ENCODE measurements at places on chromosomes 12 and 14.

DNA sequence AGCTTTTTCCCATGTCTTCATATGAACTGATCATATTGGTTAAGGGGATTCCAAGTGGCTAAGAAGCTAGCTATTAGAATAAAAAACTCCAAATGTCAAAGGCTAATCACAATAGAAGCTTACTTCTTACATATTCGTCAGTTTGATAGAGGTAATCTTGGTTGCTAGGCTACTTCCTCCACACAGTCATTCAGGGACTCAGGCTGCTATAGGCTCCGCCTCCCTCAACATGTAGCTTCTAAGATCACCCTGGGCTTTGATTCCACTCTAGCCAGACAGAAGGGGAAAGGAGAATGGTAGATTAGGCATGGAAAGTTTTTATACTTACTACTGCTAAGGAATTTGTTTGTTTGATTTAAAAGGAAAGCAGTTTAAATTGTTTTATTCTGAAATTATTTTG, 207.9 kb downstream of the EFCAB11 start:
- DNase-seq = no peak

GRCh38 chr14:63862163-63862562, 9.4 kb downstream of the SYNE2 start:
- no peak for DNase-seq

GRCh38 chr14:68584786-68585185, 208.1 kb downstream of the ZFP36L1 start:
- no peak for DNase-seq

GRCh38 chr14:35161231-35161630, 38.9 kb downstream of the PRORP start:
- DNase-seq = no peak

- no peak for DNase-seq
These were observed 746.0 kb downstream of the VRK1 start for GRCh38 chr14:97543221-97543620.

DNA sequence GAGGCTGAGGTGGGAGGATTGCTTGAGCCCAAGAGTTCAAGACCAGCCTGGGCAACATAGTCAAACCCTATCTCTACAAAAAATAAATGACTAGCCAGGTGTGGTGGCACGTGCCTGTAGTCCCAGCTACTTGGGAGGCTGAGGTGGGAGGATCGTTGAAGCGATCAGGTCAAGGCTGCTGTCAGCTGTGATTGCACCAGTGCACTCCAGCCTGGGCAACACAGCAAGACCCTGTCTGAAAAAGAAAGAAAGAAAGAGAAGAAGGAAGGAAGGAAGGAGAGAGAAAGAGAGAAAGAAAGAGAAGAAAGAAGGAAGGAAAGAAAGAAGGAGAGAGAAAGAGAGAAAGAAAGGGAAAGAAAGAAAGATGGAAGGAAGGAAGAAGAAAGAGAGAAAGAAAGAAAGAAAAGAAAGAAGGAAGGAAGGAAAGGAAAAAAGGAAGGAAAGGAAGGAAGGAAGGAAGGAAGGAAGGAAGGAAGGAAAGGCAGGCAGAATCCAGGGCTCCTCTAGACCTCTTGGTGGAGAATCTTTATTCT, 71.5 kb upstream of the FBRSL1 start:
- DNase-seq = no peak

DNA sequence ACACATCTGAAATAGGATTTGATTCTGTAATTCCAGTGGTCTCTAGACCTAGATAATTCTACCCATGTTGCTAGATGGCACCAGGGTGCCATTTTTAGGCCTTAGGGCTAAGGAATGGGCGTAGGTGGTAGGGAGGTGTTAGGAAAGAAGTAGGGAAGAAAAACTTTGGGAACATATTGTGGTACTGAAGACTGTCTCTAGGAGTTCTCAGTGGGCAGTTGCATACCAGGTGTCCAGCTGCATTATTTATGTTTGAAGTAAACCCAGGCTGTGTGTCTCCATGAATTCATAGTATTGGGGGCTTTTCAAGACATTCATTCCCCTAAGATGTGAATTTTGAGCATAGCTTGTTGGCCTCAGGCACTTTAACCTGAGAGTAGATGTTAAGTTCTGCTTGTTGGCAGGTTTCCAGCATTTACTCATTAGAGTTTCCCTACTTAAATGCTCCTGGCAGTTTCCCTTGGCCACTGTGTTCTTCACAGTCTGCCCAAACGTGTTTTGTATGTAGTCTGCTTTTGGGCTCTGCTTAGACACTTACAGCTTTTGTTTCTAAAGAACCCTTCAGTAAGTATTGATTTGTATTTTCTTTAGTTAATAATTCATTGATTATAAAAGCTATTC, 31.5 kb upstream of the CCT2 start:
- no peak for DNase-seq

DNA sequence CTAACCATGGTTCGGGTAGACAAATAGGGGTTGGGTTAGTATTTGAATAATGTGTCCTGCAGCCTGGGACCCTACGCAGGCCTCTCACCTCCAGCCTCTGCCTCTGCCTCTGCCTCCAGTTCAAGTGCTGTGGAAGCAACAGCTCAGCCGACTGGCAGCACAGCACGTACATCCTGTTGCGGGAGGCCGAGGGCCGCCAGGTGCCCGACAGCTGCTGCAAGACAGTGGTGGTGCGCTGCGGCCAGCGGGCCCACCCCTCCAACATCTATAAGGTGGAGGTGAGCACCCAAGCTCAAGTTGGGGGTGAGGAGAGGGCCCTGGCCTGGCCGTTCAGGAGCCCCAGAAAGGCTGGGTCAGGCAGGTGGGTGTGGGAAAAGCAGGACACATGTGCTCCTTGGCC, 55.9 kb downstream of the TSPAN11 start:
- no peak for DNase-seq

DNA sequence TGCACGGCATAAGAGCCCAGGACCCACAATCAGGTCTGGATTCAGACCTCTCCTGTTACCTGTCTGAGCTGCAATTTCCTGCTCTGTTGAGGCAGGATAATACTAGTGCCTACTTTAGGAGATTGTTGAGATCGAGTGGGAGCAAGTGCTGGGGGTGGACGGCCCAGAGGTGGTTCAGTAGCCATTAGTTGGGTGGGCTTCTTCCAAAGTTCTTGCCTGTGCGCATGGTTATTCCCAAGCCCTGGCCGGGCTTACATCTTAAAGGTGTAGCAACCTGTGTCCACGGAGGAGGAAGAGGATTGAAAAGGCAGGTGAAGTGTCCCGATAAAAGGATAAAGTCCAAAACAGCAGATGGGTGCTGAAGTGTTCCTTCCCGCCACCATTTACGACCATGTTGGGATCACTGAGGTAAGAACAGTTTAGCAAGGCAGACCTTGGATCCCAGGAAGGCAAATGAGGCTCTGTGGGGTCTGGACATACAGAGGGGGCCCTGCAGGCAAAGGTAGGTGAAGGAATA, 33.8 kb downstream of the ACACB start:
- DNase-seq = no peak

DNA sequence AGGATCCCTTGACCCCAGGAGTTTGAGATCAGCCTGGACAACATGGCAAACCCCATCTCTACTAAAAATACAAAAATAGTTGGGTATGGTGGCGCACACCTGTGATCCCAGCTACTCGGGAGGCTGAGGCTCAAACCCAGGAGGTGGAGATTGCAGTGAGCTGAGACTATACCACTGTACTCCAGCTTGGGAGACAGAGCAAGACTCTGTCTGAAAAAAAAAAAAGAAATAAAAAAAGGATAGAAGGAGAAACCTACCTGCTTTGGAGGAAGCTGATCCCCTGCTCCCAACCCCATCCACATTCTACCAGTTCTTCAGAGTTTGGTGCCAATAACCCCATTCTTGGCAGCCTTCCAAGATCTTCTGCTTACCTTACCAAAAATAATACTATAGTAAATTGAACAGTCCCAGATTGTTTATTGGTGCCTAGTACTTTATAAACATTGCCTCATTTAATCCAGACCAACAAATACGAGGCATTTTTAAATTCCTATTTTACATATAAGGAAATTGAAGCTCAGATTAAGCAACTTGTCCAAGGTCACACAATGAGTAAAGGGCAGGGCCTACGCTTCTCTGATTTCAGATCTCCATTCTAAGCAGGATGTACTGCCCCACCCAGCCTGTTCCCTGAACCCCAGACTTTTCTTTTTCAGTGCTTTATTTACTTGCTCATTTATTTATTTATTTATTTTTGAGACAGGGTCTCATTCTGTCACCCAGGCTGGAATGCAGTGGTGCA, 33.2 kb upstream of the FAM222A start:
- DNase-seq = no peak

DNA sequence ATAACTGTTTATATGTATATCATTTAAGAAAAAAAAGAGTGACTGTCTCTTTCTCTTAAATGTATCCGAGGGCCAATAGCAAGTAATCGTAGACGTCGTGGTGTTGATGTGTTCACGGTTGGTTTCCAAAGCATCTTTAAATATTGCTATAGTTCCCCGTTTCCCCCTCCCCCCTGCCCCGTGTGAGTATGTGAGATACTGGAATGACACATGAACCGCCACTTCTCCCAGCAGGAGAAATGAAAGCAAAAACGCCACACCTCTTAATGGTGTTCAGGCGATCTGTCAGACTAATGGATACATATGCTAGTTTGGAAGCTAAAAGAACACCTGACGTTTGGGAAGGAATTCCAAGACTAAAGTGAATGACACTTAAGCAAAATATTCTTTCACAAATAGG, 258.3 kb downstream of the FOXN3 start:
- no peak for DNase-seq

DNA sequence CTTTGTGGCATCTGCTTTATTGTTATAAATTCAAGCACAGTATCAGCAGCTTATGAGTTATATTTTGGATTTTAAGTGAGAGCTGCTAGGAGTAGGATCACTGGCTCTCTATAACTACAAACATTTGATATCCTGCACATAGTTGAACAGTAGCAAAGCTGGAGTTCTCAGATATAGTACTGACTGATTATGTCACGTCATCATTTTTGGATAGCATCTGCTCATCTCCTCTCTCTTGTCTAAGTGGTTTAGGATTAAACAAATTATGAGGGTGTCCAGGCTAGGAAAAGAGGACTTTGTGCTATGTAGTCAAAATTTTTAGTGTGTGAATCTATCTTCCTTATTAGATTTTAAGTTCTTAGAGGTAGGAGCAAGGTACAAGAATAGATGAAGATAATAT, 18.4 kb downstream of the PPP4R4 start:
- DNase-seq = no peak

GRCh38 chr14:100903672-100904185, at the start of gene RTL1:
TSS of gene RTL1 (minus strand) at chr14:100903722. CDS start at chr14:100884788, 18,934 bp downstream.
- DNase-seq = no peak

DNA sequence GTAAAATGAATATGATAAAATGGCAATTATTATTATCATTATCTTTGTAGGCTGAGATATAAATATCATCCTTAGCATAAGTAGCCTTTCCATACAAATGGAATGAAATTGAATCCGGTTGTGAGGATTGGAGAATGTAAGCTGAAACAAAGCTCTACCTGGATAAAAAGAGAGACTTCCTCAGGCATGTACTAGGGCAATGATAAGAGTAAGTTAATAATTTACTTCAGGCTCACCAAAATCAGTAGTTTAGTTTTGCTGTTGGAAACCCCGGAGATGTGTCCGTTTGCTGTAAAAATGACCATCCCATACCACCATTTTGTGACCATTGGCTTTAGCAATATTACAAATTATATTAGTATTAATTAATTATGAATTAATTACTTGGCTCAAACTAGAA, 96.3 kb downstream of the C12orf75 start:
- no peak for DNase-seq

DNA sequence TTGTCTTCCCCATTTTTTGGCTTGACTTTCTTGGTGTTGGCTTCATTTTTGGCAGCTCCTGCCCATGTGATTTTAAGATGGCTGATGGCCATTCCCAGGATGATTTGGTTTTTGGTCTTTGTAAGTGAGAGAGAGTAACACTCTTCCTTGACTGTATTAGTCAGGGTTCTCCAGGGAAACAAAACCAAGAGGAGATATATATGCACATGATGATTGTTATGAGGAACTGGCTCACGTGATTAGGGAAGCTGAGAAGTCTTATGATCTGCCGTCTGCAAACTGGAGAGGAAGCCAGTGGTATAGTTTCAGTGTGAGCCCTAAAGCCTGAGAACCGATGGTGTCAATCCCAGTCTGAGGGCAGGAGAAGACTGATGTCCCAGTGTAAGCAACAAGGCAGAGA, 146.6 kb downstream of the NRXN3 start:
- no peak for DNase-seq

DNA sequence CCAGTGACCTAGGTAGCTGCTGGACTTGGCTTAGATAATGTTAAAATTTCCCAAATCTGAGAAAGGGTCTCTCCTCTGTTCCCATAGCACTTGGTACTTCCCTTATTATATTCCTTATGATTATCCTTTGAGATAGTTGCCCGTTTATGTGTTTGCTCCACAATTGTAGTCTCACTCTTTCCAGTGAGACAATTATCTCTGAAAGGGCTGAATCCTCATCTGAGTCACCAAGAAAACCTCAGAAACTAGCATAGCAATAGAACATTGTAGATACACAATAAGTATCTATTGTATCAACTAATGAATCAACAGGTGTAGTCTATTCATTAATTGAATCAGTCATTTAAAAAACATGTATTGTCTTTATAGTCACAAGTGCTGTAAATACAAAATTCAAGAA, 119.1 kb upstream of the FAR2 start:
- DNase-seq = no peak

- no peak for DNase-seq
These were observed 91.0 kb downstream of the RBM19 start for GRCh38 chr12:113874999-113875561.

DNA sequence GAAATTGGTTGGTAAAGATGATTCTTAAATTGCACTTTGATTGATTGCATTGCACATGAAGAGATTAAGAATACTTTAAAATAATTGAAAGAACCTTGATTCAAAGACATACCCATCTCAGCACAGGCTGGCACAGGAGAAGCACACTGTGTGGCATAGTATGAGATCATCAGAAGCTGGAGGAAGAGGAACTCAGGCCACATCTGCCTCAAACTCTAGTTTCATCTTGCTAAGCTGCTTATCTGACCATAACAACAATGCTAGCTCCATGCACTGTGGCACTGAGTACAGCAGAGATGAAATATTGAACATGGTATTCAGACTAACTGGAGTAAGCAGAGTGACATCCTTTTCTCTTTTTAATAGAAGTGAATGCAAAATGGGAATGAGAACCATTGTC, 99.1 kb downstream of the TBC1D30 start:
- DNase-seq = no peak

- DNase-seq = no peak
These were observed 17.3 kb upstream of the ABHD12B start for GRCh38 chr14:50854521-50854920.

GRCh38 chr12:23699031-23699430, 250.4 kb downstream of the SOX5 start:
- DNase-seq = no peak

DNA sequence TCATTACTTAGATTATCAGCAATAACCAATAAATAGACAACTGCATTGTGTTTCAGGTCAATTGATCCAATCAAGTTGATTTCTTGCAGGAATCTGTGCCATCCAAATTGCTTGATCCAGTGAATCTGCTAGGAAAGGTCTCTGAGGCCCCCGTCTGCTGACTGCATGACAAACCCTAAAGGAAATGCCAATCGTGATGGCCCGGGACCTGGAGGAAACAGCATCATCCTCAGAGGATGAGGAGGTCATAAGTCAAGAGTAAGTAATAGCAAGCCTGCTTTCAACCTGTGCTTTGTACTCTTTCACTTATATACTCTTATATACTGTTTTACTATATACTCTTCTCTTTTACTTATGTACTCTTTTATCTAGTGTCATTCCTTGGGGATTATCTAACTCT, 1.9 kb downstream of the TTLL5 start:
- DNase-seq = no peak
